OCI-LY7 (cell line): ENCODE measurements at places on chromosomes 7 and 10.

GRCh38 chr7:128734890-128735289, 4.3 kb upstream of the CALU start:
- no peak for DNase-seq

DNA sequence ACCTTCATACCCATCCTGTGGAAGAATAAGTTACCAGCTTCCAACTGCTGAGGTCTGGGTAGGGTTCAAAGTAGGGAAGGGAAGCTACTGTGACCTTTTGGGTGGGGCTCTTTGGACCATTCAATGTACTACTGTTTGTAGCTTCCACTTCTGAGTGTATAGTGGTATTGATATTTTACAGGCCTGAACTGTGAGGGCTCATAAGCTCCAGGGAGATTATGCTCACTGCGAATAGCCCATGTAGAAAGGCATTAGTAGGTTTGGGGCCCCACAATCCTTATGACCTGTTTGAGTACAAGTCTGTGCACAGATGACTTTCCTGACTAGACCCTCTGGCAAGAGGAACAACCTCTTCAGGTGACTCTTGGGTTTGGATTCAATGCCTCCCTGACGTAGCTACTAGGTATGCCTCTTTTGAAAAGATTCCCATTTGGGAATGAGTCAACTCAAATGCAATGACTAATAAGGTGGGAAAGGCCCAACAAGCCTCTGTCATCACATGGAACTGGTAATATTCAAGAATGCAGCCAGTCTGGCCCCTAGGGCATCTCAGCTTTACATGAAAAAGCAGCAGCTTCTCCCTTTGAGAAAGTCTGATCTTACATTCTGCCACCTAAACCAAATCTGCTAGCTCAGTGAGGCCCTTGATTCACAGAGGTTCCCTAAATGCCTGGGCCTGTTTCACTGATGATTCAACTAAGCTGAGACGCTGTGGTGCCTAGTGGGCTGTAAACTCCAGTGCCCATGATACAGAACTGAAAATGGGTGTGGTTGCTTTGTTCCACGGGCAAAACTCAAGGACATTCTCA, 79.8 kb downstream of the ABI1 start:
- DNase-seq: peak; percentile 28

GRCh38 chr7:50184271-50184990, 91.4 kb upstream of the ZPBP start:
- no peak for DNase-seq

GRCh38 chr7:84328571-84328970, 134.0 kb upstream of the SEMA3A start:
- DNase-seq: no peak

DNA sequence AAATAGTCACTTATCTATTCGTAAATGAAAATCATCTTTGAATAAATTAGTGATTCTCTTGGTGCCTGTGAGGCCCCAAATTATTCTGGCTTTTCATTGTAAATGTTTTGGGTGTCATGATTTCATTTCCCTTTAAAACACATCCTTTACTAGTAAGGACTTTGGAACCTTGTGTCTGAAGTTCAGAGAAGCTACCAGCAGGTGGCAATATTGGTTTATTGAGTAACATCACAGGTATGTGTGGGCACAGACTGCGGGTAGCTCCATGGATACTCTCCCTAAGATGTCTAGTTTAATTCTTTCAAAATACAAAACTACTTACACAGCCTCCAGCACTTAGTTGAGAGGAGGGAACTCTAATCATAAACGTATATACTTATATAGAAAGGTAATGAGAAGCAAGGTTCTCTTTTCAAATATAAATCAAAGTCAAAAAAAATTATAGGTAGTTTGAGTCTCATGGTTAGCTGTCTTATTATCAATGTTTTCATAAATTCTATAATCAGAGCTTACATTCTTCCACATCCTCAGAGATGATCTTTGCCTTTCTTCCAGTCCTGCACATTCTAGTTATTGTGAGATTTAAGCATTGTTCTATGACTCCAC, 449.6 kb downstream of the GRM8 start:
- peak; percentile 65 for DNase-seq

DNA sequence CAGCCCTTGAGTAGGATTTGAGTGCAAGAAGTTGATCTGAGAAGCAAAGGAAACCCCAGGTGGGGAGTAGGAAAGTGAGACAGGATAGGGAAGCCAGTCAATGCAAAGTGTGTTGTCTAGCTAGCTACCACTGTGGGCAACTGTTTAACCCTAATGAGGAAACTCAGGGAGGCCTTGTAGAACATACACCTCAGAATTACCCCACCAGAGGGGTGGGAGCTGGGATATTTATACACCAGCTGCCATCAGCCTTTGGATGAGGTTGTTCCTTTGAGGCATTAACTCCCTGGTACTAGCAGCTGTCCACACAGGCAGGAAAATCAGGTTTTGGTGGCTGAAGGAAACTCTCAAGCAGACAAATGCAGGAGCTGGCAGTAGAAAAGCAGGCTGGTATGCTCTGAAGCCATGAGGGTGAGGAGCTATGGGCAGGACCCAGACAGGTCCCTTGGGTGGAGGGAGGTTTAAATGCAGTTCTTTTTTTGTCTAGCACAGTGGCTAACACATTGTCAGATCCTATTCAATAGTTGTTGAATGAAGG, 60.1 kb upstream of the ARID5B start:
- DNase-seq: no peak

- peak; percentile 44 for DNase-seq
Observed at GRCh38 chr10:92074126-92074887, 150.7 kb downstream of the BTAF1 start.
